Activated CD8-positive, alpha-beta T cell treated with anti-CD3 and anti-CD28 coated beads for 36 hours (primary cell): ENCODE measurements at places on chromosomes 6 and 20. TPM values are rescaled to one million over a fixed set of nuclear protein-coding genes. Genes with fewer than 3 reads are reported as not detected.

GRCh38 chr6:87848616-87849015 is 146.6 kb upstream of the AKIRIN2 start:
- no peak for DNase-seq

- DNase-seq, result no peak
These were observed 255.8 kb downstream of the QKI start for GRCh38 chr6:163670336-163670735.

DNA sequence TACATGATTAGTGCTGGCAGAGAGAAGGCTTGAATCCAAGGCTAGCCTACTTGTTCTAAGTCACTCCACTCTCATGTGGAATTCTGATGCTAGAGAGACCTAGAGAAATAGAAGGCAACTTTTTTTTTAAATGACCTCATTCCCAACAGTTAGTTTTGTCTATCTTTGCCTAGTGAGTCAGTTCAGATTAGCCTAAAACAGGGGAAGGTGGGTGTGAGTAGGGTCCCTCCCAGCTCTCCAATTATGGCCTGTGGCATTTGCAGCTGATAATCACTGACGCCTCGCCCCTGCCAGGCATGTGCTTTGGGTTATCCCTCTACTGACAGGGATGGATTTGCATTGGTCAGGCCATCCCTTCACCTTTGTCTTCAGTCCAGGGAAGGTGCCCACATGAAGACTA is 13.6 kb downstream of the TXLNB start:
- no peak for DNase-seq

- no peak for DNase-seq
These were observed 28.1 kb downstream of the NFYA start for GRCh38 chr6:41100871-41101287.

- DNase-seq, result no peak
These were observed 37.8 kb downstream of the PSMG4 start for GRCh38 chr6:3296537-3296936.

- DNase-seq, result no peak
These were observed 837 bp upstream of the MAD2L1BP start for GRCh38 chr6:43634702-43635303.

DNA sequence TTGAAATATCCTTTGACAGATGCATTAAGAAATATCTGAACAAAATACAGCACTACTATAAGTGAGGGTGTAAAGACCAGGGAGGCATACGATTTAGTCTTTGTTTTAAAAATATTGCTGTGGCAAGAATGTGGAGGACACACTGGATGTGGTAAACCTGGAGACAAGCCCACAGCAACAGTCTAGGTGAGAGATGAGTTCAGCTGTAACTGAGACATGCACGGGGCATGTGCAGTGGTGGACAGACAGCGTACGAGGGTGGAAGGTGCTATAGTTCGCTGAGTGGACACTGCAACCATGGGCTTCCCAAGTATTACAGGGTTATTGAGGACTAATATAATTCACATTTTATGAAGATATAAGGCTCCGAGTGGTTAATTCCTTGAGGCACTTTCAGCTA is 1.8 kb downstream of the NANP start:
- no peak for DNase-seq

DNA sequence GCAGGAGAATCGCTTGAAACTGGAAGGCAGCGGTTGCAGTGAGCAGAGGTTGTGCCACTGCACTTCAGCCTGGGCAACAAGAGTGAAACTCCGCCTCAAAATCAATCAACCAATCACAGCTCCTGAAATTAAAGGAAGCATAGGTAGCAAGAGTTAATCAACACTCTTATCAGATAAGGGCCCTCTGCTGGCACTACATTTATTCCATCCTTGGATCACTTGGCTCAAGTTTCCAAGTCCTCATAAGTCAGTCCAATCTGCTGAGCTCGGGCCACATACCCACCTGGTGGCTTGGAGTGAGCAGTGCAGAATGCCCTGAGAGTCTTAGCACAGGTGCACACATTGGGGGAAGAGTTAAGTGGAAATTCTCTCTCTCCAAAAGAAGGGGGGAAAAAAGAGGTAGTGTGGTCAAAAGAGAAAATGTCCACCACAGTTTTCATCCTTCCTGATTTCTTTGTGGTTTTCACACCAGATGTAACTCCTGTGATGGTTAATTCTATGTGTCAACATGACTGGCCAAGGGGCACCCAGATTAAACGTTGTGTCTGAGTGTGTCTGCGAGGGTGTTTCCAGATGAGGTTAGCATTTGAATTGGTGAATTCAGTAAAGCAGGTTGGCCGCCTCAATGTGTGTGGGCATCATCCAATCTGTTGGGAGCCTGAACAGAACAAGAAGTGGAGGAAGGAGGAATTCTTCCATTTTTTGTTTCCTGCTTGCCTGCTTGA is 14.2 kb upstream of the FAM8A1 start:
- DNase-seq, result no peak

- DNase-seq, result no peak
These were observed 133.9 kb upstream of the PTPRT start for GRCh38 chr20:43323592-43323991.

GRCh38 chr6:107360476-107360875 is 98.9 kb downstream of the PDSS2 start:
- no peak for DNase-seq

DNA sequence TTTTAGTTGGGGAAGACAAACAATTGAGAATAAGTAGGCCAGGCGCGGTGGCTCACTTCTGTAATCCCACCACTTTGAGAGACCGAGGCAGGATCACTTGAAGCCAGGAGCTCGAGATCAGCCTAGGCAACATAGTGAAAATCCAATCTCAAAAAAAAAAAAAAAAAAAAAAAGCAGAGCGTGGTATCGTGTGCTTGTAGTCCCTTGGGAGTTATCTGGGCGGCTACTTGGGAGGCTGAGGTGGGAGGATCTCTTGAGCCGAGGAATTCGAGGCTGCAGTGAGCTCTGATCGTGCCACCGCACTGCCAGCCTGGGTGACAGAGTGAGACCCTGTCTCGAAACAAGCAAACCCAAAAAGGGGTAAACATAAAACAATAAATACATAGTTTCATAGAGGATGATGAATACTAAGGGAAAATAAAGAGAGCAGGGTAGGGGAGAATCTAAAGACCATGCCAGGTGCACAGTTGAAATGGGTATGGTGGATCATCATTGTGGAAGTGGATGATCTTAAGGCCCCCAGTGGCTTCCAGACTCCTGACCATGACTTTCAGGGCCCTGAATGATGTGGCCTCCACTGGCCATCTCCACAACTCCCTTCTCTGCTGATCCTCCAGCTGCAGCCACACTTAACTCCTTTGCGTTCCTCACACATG is 947 bp downstream of the POFUT1 start:
- no peak for DNase-seq

GRCh38 chr6:31114970-31115849 is 610 bp downstream of the PSORS1C1 start:
- DNase-seq, result no peak

DNA sequence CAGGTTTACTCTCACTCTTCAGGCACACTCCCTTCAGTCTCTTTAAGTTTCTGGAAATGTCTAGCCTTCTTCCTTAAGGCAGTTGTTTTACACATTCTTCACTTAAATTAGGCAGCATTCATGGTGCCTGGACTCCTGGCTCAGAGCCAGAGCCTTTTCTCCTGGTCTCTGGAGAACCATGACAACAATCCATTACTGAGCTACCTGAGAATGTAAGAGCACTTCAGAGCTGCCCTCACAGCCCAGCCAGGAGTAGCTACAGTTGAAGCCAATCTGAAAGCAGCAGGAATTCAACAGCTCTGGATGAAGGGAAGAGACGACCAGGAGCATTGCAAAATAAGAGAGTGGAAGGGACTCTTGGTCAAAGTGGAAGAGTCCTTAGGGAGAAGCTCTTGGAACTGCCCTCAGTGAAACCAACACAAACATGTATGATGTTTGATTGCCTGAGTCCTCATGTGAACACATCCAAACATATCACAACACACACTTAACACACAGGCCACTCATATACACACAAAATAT is 416.8 kb upstream of the SPTLC3 start:
- no peak for DNase-seq

BTBD9 gene
- 6.2 TPM for total RNA-seq

KCNQ2 gene
- not detected for total RNA-seq

OR2H2 gene
- total RNA-seq, result not detected

SNRPB gene
- total RNA-seq, result 469 TPM

EYS gene
- total RNA-seq, result not detected

SPATS1 gene
- not detected for total RNA-seq

NUP43 gene
- total RNA-seq, result 75.7 TPM
